Common myeloid progenitor, CD34-positive (primary cell): ENCODE measurements at places on chromosomes 4 and X.

DNA sequence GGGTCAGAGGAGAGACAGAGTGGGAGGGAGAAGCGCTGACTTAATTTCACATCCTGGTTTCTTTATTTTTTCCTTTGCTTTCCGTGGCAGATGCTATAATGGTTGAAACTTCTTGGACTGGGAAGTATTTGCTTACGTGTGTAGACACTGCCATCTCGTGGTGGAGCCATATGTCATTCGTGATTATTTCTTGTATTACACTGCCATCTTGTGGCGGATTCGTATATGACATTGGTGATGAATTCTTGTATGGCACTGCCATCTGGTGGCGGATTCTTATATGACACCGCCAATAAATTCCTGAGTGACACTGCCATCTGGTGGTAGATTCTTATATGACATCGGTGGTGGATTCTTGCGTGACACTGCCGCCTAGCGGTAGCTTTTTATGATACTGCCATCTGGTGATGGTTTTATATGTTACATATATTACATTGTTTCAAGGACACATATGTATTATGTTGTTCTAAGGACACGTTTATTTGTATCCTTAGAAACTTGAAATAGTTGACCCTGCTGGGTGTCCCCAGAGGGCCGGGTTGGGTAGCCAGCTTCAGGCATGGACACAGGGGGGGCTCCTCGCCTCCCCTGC, 37.3 kb upstream of the CLCN4 start:
- DNase-seq, result peak; percentile 96

- no peak for DNase-seq
Measured at GRCh38 chr4:93116624-93117023, 711.9 kb upstream of the ATOH1 start.

- no peak for DNase-seq
Measured at GRCh38 chrX:114582698-114583395, 1.0 kb upstream of the HTR2C start.

DNA sequence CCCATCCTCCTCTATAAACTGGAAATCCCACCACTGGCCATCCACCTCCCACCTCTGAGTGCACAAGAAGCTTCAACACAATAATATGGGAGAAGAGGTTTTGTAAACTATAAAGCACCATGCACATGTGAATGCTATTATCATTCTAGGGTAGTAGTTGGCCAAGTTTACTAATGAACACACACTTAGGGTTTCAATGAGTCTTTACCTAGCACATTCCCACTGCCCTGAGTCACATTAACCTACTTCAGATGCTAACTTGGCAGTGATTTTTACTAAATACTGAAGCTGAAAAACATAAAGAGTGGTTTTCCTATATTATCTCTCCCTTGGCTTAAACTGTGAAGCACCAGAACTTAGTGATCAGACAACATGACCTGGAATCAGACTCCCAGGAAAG, 93.9 kb downstream of the SH3KBP1 start:
- no peak for DNase-seq

DNA sequence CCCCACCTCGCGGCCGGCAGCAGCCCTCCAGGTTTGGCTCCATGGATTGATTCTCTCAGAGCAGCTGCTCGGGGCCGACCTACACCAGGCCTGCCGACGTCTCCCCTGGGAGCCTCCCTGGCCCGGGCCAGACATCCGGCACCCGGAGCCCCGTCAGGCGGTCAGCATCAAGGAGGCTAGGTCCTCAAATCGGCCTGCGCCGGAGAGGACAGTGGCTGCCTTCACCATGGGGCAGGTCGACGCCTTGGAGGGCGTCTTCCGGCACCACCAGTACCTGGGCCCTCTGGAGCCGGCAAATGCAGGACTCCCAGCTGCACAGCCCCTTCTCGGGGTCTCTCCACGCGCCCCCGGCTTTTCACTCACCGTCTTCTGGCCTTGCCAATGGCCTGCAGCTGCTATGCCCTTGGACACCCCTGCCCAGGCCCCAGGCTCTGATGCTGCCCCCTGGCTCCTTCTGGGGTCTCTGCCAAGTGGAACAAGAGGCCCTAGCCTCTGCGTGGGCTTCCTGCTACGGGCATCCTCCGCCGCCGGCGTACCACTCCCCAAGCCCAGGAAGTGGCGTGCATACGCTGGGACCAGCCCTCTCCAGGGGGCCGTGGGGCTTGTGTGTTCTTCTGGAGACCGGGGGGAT, 341.8 kb downstream of the MAGEB5 start:
- DNase-seq, result no peak

GRCh38 chrX:7574325-7574724, 268.6 kb upstream of the VCX start:
- no peak for DNase-seq

GRCh38 chrX:133542476-133542875, 127.2 kb upstream of the GPC4 start:
- no peak for DNase-seq

DNA sequence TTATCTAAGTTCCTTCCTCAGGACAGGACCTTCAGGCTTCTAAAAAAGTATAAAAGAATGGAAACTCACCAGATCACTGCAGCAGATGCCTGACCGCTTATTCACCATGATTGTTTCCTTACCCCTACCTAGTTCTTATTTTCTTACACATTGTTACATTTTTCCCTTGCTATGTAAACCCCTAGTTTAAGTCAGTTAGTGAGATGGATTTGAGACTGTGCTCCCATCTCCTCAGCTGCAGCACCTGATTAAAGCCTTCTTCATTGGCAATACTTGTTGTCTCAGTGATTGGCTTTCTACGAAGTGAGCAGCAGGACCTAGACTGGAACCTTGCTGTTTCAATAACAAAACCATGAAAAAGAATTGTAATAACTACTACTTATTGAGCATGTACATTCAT, 4.7 kb downstream of the SPARCL1 start:
- no peak for DNase-seq

DNA sequence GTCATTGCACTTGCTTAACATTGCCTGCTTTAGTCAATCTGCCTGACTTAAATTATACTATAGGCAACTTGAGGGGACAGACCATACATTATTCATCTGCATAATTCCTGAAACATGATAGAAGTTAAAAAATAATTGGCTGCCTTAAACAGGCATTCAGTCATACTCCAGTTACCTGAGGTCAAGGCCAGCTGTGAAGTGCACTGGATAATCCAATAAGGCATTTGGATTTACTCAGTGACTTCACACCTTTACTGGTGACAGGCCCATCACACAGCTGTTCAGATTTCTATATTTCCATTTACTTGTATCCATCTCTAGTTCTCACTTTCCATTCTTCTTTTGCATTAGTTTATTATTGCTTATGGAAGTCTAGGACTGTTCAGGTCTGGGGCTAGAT, 2341.6 kb downstream of the PCDH7 start:
- DNase-seq, result no peak

GRCh38 chrX:39903937-39904336, 193.8 kb downstream of the BCOR start:
- DNase-seq, result no peak

- no peak for DNase-seq
Measured at GRCh38 chr4:128690011-128690410, 119.5 kb upstream of the JADE1 start.
